ENCODE measurements at places on chromosomes 12 and 14. TPM values are rescaled to one million over a fixed set of nuclear protein-coding genes. Genes with fewer than 3 reads are reported as not detected.
A peak's percentile ranks its signal among the peaks of the same experiment; 100 is the strongest.

RNASE7 gene
- not detected for total RNA-seq

DNA sequence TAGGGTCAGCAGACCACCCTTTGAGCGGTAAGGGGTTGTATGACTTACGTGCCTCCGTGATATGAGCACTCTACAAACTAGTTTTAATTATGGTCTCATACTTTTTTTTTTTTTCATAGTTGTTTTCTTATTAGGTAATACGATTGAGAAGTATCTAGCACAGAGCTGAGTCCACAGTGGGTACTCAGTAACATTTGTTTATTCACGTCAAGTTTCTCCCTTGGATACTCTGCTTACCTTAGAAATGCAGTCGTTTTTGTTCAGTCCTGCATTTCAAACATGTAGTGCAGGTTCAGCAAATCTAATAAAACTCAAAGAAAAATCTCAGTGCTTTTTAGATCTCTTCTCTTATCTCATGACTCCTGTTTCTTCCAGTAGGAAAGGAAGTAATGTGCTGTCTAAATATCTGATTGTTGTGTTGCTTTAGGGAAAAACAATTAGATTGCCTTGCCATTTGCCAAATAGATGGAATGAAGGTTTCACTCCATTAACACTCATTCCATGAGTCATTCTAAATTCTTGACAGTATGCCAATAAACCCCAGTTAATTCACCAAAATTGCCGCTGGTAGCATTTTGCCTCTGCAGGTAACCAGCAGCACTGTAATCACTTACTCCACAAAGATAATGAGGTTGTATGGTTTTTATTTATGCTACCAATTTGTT is 118.9 kb downstream of the PTCSC3 start:
- no peak for DNase-seq

- no peak for DNase-seq
These were observed 4.0 kb upstream of the LIMA1 start for GRCh38 chr12:50287271-50287670.

- no peak for DNase-seq
These were observed 16.0 kb downstream of the NELL2 start for GRCh38 chr12:44859998-44860689.

DNA sequence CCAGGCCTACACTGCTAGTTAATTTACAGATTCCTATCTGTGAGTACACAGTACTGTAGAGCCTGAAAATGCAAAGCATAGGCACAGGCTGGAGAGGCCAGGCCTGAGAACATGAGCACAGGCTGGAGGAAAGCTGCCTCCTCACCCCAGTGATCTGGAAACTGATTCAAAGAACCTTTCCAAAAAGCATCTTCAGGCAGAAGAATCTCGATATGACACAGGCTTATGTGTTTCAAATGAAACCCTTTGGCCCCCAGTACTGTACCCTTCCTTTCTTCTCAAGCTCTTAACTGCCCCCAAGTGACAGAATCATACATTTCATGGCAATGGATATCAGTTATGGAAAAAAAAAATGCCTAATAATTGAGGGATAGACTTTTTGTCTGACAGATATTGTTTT is 122.0 kb downstream of the KCNC2 start:
- peak; percentile 2 for DNase-seq

DNA sequence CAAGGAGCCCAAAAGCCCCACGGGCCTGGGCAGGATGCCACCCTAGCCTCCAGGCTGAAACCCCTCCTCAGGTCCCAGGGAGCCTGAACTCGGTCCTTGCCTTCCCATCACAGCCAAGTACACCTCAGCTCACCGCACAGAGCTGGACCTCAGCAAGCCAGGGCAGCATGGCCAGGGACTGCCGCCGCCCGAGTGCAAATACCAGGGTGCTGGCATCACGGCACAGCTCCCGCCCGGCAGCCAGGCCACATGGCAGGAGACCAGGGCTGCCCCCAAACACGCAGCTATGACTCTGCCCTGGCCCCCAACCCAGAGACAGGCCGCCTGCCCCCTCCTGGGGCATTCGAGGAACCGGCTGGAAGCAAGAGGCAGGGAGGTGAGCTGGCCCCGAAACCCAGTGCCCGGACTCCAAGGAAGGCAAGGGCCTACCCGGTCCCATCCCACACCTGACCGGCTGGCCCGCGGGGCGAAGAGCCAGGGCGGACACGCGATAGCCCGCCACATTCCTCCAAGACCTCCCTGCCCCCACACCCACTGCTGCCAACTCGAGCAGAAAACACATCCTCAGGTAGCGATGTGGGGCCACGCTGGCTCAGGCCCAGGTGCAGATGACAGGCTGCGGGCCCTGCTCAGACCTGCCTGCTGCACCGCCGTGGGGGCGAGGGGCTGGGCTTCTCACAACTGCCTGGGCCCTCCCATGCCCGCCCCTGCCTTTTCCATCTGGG is 2.7 kb downstream of the JAG2 start:
- peak; percentile 36 for DNase-seq

- no peak for DNase-seq
These were observed 145.4 kb downstream of the RPAP3 start for GRCh38 chr12:47560415-47560814.

TC2N gene
- 12.3 TPM for total RNA-seq

RASSF9 gene
- total RNA-seq, result 2.4 TPM

DNA sequence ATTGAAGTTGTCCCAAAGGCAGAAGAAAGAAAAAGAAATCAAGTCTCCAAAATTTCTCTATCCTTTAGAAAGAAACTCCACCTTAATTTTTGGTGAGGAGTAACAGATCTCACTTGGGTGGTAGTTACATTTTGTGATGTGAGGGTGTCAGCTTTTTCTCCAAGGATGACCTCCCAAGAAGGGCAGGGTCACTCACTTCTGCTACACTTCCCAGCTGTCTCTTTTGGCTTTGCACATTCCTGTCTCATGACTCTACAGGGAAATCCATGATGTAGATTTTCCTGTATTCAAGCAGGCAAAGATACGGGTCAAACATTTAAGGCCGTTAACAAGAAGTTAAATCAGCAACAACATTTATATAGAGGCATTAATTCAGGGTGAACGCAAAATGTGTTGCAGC is 1016.4 kb downstream of the NRXN3 start:
- DNase-seq, result no peak

- DNase-seq, result no peak
These were observed 21.1 kb upstream of the TTC7B start for GRCh38 chr14:90837355-90837754.

CLEC6A gene
- not detected for total RNA-seq

LRRK2 gene
- 10.7 TPM for total RNA-seq

- DNase-seq, result no peak
These were observed at the start of gene SPX for GRCh38 chr12:21526053-21526452. TSS of gene SPX (plus strand) at chr12:21526296. CDS start at chr12:21526473, 177 bp downstream.

OASL gene
- total RNA-seq, result 0.18 TPM

CCDC177 gene
- 4.5 TPM for total RNA-seq

DNA sequence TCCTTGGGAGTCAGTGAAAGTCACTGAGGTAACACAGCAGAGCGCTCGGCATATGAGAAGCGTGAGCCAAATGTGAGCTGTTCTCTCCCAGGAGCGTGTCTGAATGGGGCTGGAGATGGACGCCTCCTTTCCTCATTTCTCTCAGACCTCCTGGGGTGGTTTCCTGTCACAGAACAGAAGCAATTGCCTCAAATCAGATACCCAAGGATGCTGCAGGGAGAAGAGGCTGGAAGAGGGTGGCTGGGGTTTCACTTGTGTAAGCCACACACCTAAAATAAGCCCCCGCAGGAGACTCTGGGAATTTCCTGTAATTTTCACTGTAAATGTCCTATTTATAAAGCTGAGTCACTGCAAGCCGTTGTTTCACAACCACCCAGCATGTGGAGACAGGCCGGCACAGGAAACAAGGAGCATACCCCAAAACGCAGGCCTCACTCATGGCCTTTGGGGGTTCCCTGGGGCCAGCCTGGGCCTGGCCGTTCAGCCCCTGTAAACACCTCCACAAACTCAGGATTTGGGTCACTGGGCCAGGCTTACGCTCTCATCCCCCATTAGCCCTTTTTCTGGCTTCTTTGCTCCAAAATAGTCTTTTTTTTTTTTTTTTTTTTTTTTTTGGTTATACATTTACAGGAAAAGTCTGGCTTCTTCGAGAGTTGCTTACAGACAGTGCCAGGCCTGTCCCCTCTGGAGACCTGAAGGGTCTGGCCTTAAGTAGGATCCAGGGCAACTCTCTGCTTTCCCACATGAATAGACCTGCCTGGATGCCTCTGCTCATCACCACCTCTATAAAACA is 55.3 kb downstream of the VCPKMT start:
- peak; percentile 13 for DNase-seq
